ENCODE measurements at places on chromosomes 2 and 18. TPM values are rescaled to one million over a fixed set of nuclear protein-coding genes. Genes with fewer than 3 reads are reported as not detected.
A peak's percentile ranks its signal among the peaks of the same experiment; 100 is the strongest.

Gene DOK6
- total RNA-seq: not detected

Gene RAB6C
- total RNA-seq: not detected

Gene IER3IP1
- 9.0 TPM for total RNA-seq

Gene POMC
- 3.1 TPM for total RNA-seq

Gene CD302
- 1.0 TPM for total RNA-seq

Gene SMPD4
- total RNA-seq: 51.5 TPM

Gene SRD5A2
- not detected for total RNA-seq

Gene SNTG2
- total RNA-seq: 1.3 TPM

- H3K27me3 ChIP-seq: no peaks in the 10 kb centered on the region
- no peaks in the 10 kb centered on the region for H3K36me3 ChIP-seq
- DNase-seq: no peak
- no peaks in the 10 kb centered on the region for H3K4me1 ChIP-seq
Observed at GRCh38 chr18:48896326-48896874, 54.4 kb downstream of the SMAD7 start.

DNA sequence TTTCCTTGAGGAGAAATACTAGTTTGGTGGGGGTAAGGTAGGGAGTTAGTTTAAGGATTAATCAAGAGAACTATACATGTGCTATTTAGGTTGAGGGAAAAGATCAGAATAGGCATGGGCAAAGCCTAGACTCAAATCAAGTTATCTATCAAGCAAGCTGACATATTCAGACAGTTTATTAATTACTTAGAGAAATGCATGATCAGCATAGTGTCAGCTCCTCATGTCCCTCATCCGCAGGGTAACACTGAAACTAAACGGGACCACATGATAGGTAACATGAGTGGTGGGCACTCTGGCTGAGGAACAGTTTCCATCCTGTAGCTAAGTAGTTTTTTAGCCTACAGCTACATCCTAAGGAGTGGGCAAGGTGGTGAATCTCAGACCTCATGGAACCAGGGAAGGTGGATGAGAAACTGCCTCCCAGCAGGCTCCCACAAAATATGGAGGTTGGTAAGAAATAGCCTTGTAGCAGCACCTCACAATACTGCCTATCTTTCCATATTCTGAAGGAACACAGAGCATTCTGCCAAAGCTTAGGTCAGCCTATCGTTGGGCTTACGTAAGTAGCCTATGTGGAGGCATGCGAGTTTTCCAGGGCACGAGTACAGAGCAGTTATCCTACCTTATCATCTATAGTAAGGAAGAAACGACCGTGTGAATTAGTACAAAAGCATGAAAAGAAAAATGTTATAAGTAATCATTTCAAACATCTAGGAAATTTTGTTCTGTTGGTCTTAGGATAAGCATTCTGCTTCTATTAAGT, 18.4 kb downstream of the ZC3H6 start:
- no peaks in the 10 kb centered on the region for H3K4me1 ChIP-seq
- no peak for DNase-seq
- H3K36me3 ChIP-seq: no peaks in the 10 kb centered on the region
- no peaks in the 10 kb centered on the region for H3K27me3 ChIP-seq
- H3K27ac ChIP-seq: no peak overlapping the region
- no peak overlapping the region for H3K4me3 ChIP-seq

- H3K36me3 ChIP-seq: no peaks in the 10 kb centered on the region
- DNase-seq: no peak
- H3K27ac ChIP-seq: no peak overlapping the region
- H3K4me3 ChIP-seq: no peak overlapping the region
- H3K4me1 ChIP-seq: no peaks in the 10 kb centered on the region
Observed at GRCh38 chr18:76350134-76351025, 144.7 kb downstream of the ZNF516 start.

DNA sequence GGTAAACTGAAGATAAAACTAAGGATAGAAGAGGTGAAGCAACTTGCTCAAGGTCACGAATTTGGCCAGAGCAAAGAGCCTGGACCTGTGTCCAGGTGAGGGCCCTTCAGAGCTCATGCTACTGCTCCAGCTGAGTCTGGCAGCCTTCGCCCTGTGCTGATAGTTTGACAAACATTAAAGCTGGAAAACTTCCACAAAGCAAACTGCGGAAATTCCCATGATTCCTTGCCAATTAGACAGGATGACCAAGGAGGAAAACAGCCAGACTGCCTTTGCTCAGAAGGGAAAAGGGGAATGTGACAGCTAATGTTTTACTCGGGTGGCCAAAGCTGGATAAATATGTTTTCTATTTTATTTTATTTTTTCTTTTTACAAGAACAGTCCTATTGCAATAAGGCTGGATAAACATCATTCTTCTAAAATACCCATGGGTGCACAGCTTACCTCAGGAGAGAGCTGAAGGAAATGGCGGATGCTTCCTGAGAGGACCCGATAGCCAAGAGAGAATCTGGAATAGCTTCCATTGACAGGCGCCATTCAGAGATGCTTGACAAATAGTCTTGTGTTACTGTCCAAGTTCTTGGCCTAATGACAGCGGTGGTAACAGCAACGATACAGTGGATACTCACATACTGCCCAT, 5.3 kb upstream of the CTAGE1 start:
- no peaks in the 10 kb centered on the region for H3K4me1 ChIP-seq
- no peak overlapping the region for H3K4me3 ChIP-seq
- no peak overlapping the region for H3K27ac ChIP-seq
- H3K27me3 ChIP-seq: no peaks in the 10 kb centered on the region

- no peaks in the 10 kb centered on the region for H3K4me1 ChIP-seq
- H3K4me3 ChIP-seq: no peak overlapping the region
- H3K27me3 ChIP-seq: no peaks in the 10 kb centered on the region
- no peak overlapping the region for H3K27ac ChIP-seq
Observed at GRCh38 chr2:61967262-61967661, 61.8 kb downstream of the COMMD1 start.

GRCh38 chr2:97718051-97718882, 4.9 kb downstream of the ZAP70 start:
- DNase-seq: peak; percentile 73
- no peaks in the 10 kb centered on the region for H3K27me3 ChIP-seq
- peak overlapping the region; percentile 91 for H3K27ac ChIP-seq
- peak overlapping the region; percentile 49 for H3K4me3 ChIP-seq

DNA sequence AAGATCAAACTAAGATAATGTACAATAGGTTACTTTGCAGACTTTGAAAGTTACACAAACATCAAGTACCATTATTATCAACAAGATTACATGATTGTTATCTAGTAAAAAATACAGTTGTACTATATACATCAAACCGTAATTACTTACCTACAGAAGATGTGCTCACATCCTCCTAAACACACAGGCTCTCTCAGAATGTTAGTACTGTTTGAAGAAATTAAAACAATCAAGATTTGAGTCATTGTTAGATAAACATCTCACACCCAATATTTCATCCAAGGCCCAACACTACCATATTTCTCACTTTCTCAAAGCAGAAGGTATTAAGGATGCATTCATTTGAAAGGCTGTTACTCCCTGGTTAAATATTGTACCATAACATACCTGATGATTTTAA, 12.6 kb downstream of the BARD1 start:
- no peaks in the 10 kb centered on the region for H3K27me3 ChIP-seq
- no peaks in the 10 kb centered on the region for H3K4me1 ChIP-seq
- no peak for DNase-seq
- H3K27ac ChIP-seq: no peak overlapping the region

DNA sequence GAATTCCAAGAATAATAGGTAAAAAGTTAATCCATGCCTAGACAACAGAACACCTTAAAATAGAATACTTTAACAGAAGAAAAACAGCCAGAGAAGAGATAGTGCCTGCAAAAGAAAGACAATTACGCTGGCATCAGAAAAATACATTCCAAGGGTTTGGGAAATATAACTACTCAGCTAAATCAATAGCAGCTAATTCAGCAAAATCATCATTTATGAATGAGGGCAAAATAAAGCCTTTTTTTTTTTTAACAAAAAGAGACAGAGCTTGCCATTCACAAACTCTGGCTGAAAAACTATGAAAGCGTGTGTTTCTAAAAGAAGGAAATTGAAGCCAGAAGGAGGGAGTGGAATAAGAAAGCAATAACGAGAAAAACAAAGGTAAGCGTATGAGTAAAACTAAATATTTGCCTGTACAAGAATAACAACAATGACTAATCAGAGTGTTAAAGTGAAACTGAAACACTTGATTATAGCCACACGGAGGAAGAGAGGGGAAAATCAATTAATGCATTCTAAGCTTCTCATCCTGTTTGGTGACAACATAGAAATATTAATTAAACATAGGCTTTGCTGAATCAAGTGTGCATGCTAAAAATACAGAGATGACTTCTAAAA, 90.2 kb downstream of the EHD3 start:
- H3K4me3 ChIP-seq: peak overlapping the region; percentile 39
- H3K4me1 ChIP-seq: peaks cover 41% of the 10 kb centered on the region
- no peaks in the 10 kb centered on the region for H3K36me3 ChIP-seq
- H3K27me3 ChIP-seq: no peaks in the 10 kb centered on the region

- H3K27ac ChIP-seq: no peak overlapping the region
- H3K36me3 ChIP-seq: no peaks in the 10 kb centered on the region
- H3K27me3 ChIP-seq: no peaks in the 10 kb centered on the region
- no peak for DNase-seq
Observed at GRCh38 chr2:35976611-35977010, 379.0 kb upstream of the CRIM1 start.

- no peak overlapping the region for H3K27ac ChIP-seq
- no peak for DNase-seq
- H3K4me1 ChIP-seq: peaks cover 8% of the 10 kb centered on the region
- no peak overlapping the region for H3K4me3 ChIP-seq
Observed at GRCh38 chr2:127060264-127060945, 46.5 kb downstream of the BIN1 start.

- no peak for DNase-seq
- no peak overlapping the region for H3K27ac ChIP-seq
- H3K4me1 ChIP-seq: no peaks in the 10 kb centered on the region
- no peaks in the 10 kb centered on the region for H3K36me3 ChIP-seq
- no peak overlapping the region for H3K4me3 ChIP-seq
Observed at GRCh38 chr2:25473758-25474340, 132.1 kb upstream of the DNMT3A start.

DNA sequence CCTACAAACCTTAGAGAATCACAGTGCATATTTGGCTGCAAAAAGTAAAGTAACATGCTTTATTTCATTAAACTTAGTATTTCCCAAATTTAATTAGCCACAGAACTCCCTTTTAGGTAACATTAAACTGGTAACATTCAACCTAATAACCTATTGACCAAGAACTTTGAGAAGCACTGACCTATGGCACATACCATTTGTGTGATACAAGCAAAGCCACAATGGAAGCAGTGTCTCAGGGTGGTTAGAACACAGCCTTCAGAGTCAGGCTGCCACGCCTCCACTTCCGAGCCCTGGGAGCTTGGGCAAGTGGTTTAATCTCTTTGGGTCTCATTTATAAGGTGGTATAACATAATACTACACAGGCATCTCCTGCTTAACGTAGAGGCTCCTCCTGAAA, 301.4 kb downstream of the PDE11A start:
- no peaks in the 10 kb centered on the region for H3K4me1 ChIP-seq
- no peak for DNase-seq
- H3K36me3 ChIP-seq: no peaks in the 10 kb centered on the region
- H3K4me3 ChIP-seq: no peak overlapping the region

- DNase-seq: no peak
- H3K27ac ChIP-seq: no peak overlapping the region
- no peaks in the 10 kb centered on the region for H3K36me3 ChIP-seq
- H3K27me3 ChIP-seq: no peaks in the 10 kb centered on the region
- no peaks in the 10 kb centered on the region for H3K4me1 ChIP-seq
Observed at GRCh38 chr18:66833646-66834045, 229.8 kb upstream of the CDH19 start.
